Glutamatergic neuron (in vitro differentiated cells): ENCODE measurements at places on chromosomes 11 and 22.

DNA sequence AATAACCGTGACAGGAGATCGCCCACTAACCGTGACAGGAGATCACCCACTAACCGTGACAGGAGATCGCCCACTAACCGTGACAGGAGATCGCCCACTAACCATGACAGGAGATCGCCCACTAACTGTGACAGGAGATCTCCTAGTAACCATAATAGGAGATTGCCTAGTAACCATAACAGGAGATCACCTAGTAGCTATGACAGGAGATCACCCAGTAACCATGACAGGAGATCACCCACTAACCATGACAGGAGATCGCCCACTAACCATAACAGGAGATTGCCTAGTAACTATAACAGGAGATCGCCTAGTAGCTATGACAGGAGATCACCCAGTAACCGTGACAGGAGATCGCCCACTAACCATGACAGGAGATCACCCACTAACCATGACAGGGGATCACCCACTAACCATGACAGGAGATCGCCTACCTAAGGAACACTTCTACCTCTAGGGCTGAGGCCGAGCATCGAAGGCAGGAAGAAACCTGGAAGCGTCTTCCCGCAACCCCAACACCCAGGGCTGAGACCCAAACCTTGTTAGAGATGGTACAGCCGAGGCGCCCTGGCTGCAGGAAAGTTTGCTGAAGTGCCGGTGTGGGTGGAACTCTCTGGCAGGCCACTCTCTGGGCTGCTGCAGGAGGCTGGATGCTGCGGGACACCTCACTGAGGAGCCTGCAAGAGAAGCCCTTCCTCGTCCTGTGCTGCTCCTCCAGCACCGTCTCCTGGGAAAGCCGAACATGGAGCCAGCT is 67.5 kb upstream of the THY1 start:
- no peaks in the 10 kb centered on the region for H3K36me3 ChIP-seq
- peaks cover 13% of the 10 kb centered on the region for H3K27me3 ChIP-seq
- DNase-seq, result no peak
- no peak overlapping the region for H3K4me3 ChIP-seq
- H3K27ac ChIP-seq, result no peak overlapping the region

- H3K27me3 ChIP-seq, result peaks cover 2% of the 10 kb centered on the region
- no peaks in the 10 kb centered on the region for H3K36me3 ChIP-seq
- H3K4me3 ChIP-seq, result no peak overlapping the region
- no peak for DNase-seq
- no peaks in the 10 kb centered on the region for H3K4me1 ChIP-seq
Observed at GRCh38 chr11:102985850-102986249, 30.3 kb upstream of the MMP13 start.

GRCh38 chr11:38274031-38274430 is 1676.0 kb upstream of the RAG2 start:
- DNase-seq, result no peak
- H3K27ac ChIP-seq, result no peak overlapping the region
- no peak overlapping the region for H3K4me3 ChIP-seq
- H3K4me1 ChIP-seq, result no peaks in the 10 kb centered on the region
- H3K36me3 ChIP-seq, result peaks cover 6% of the 10 kb centered on the region

GRCh38 chr22:47121791-47122190 is 359.3 kb downstream of the TBC1D22A start:
- H3K27ac ChIP-seq, result no peak overlapping the region
- DNase-seq, result peak; percentile 15
- peaks cover 3% of the 10 kb centered on the region for H3K27me3 ChIP-seq
- H3K4me1 ChIP-seq, result peaks cover 6% of the 10 kb centered on the region

GRCh38 chr11:6864438-6864837 is 1.6 kb downstream of the OR10A2 start:
- no peaks in the 10 kb centered on the region for H3K27me3 ChIP-seq
- H3K4me3 ChIP-seq, result no peak overlapping the region
- no peak for DNase-seq
